ENCODE measurements at places on chromosomes 3 and 15. TPM values are rescaled to one million over a fixed set of nuclear protein-coding genes. Genes with fewer than 3 reads are reported as not detected.

GRCh38 chr15:29244123-29244522 is 25.5 kb downstream of the NSMCE3 start:
- no peaks in the 10 kb centered on the region for H3K4me1 ChIP-seq
- DNase-seq, result no peak
- H3K27me3 ChIP-seq, result peaks cover 4% of the 10 kb centered on the region
- H3K4me3 ChIP-seq, result no peak overlapping the region

- no peaks in the 10 kb centered on the region for H3K27me3 ChIP-seq
- no peak overlapping the region for H3K27ac ChIP-seq
- H3K4me3 ChIP-seq, result no peak overlapping the region
- H3K4me1 ChIP-seq, result peaks cover 7% of the 10 kb centered on the region
- peaks cover 39% of the 10 kb centered on the region for H3K36me3 ChIP-seq
Observed at GRCh38 chr3:130950641-130951040, 56.8 kb downstream of the ATP2C1 start.

NMD3 gene
- total RNA-seq, result 44.9 TPM

- H3K4me3 ChIP-seq, result no peak overlapping the region
- H3K27ac ChIP-seq, result no peak overlapping the region
- DNase-seq, result no peak
- no peaks in the 10 kb centered on the region for H3K4me1 ChIP-seq
Observed at GRCh38 chr3:140406655-140407054, 271.2 kb upstream of the TRIM42 start.

DNA sequence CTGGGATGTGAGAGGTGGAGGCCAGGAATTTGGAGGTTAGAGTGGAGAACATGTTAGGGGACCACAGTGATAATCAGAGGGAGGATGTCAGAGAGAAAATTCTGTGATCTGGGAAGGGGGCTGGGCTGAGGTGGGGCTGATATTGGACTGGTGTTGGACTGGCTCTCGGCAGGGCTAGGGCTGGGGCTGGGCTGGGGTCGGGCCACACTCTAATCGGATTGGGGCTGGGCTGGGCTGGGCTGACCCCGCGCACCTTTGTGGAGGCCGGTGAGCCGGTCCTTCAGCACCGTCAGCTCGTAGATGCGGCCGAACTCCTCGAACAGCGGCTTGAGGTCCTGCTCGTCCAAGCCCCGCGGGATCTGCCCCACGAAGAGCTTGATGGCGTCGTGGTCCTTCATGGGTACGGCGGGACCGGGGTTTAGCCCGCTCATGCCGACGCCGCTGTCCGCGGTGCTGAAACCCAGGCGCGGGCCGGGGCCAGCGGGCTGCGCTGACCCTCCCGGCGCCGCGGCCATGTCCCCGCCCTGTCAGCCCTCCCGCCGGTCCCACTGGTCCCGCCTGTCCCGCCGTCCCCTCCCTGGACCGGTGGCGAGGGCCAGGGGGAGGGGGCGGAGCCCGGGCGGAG is 485 bp downstream of the CELF6 start:
- H3K27ac ChIP-seq, result peak overlapping the region; percentile 17
- DNase-seq, result peak; percentile 82
- H3K27me3 ChIP-seq, result peaks cover 17% of the 10 kb centered on the region

- peaks cover 2% of the 10 kb centered on the region for H3K27me3 ChIP-seq
- peaks cover 3% of the 10 kb centered on the region for H3K36me3 ChIP-seq
- H3K27ac ChIP-seq, result no peak overlapping the region
Observed at GRCh38 chr3:18097473-18097872, 327.7 kb downstream of the SATB1 start.

GRCh38 chr3:52507359-52507758 is 12.2 kb downstream of the STAB1 start:
- H3K36me3 ChIP-seq, result no peaks in the 10 kb centered on the region
- H3K4me1 ChIP-seq, result no peaks in the 10 kb centered on the region
- H3K27me3 ChIP-seq, result no peaks in the 10 kb centered on the region
- no peak overlapping the region for H3K4me3 ChIP-seq

DNA sequence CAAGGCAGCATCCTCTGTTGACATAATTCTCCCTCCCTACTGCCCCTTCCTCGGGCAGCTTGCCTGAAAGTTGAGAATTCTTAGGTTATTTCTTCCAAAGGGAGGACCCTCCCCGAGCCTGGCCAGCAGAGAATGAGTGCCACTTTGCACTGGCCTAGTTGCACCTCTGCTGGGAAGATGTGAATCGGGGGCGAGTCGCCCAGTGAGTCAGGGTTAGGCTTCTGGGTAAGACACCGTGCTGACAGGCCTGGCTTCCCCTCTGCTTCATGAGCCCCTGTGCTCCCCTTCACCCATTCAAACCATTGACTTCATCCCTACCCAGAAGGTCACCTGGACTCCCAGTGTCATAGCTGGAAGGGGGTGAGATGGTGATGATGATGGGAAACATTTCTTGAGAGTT is 82.3 kb downstream of the AAGAB start:
- no peak for DNase-seq
- H3K4me3 ChIP-seq, result no peak overlapping the region
- H3K27me3 ChIP-seq, result no peaks in the 10 kb centered on the region
- H3K36me3 ChIP-seq, result peaks cover 11% of the 10 kb centered on the region

DNA sequence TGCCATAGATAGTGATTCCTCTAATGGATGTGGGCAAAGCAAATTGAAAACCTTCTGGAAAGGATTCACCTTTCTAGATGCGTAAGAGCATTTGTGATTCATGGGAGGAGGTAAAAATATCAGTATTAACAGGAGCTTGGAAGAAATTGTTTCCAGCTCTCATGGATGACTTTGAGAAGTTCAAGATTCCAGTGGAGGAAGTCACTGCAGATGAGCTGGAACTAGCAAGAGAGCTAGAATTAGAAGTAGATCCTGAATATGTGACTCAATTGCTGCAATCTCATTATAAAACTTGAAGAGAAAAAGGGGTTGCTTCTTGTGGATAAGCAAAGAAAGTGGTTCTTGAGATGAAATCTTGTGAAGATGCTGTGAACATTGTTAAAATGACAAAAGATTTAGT is 88.0 kb upstream of the ACKR4 start:
- H3K4me1 ChIP-seq, result peaks cover 4% of the 10 kb centered on the region
- no peak for DNase-seq
- no peaks in the 10 kb centered on the region for H3K27me3 ChIP-seq

NSUN3 gene
- 16.4 TPM for total RNA-seq

GRCh38 chr15:101504866-101505609 is 15.5 kb upstream of the PCSK6 start:
- peaks cover 16% of the 10 kb centered on the region for H3K4me1 ChIP-seq
- no peak overlapping the region for H3K27ac ChIP-seq
- no peak for DNase-seq
- H3K4me3 ChIP-seq, result no peak overlapping the region
- H3K36me3 ChIP-seq, result no peaks in the 10 kb centered on the region

DAZL gene
- total RNA-seq, result not detected

DNA sequence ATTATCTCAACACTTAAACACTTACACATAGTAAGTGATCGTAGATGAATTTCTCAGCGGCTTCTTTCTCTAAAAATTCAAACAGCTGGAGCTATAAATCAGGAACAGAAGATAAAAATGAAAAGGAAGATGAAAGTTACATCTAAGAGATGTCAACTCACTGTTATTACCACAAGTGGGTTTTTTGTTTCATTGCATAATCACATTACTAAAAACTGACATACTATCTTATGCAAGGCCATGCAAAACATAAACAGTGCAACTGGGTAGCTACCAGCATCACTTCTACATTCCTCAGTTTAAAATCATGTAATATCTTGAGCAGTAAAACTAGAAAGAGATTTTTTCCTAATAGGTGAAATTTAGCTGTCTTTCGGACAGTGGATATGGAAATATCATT is 14.9 kb downstream of the MINDY4B start:
- no peaks in the 10 kb centered on the region for H3K36me3 ChIP-seq
- DNase-seq, result no peak
- no peak overlapping the region for H3K27ac ChIP-seq
- no peak overlapping the region for H3K4me3 ChIP-seq

SEMA3B gene
- 0.36 TPM for total RNA-seq

SAMMSON gene
- not detected for total RNA-seq

- peaks cover 28% of the 10 kb centered on the region for H3K36me3 ChIP-seq
- no peak for DNase-seq
- H3K27me3 ChIP-seq, result no peaks in the 10 kb centered on the region
- no peak overlapping the region for H3K27ac ChIP-seq
- H3K4me3 ChIP-seq, result no peak overlapping the region
Observed at GRCh38 chr3:136166507-136166906, 29.6 kb downstream of the MSL2 start.

GRCh38 chr15:37149146-37149545 is 48.8 kb upstream of the MEIS2 start:
- no peak overlapping the region for H3K27ac ChIP-seq
- no peaks in the 10 kb centered on the region for H3K4me1 ChIP-seq
- no peaks in the 10 kb centered on the region for H3K27me3 ChIP-seq
- DNase-seq, result no peak

- peaks cover 1% of the 10 kb centered on the region for H3K4me1 ChIP-seq
- DNase-seq, result no peak
- H3K4me3 ChIP-seq, result no peak overlapping the region
- H3K27ac ChIP-seq, result no peak overlapping the region
Observed at GRCh38 chr15:70792171-70792573, 28.8 kb upstream of the UACA start.

- H3K27me3 ChIP-seq, result no peaks in the 10 kb centered on the region
- H3K27ac ChIP-seq, result no peak overlapping the region
- no peak overlapping the region for H3K4me3 ChIP-seq
- no peak for DNase-seq
- H3K4me1 ChIP-seq, result no peaks in the 10 kb centered on the region
- peaks cover 8% of the 10 kb centered on the region for H3K36me3 ChIP-seq
Observed at GRCh38 chr3:155946178-155946577, 75.7 kb downstream of the GMPS start.

WDR93 gene
- not detected for total RNA-seq

- H3K36me3 ChIP-seq, result peaks cover 4% of the 10 kb centered on the region
- H3K4me3 ChIP-seq, result peak overlapping the region; percentile 62
- no peaks in the 10 kb centered on the region for H3K27me3 ChIP-seq
- peak overlapping the region; percentile 96 for H3K27ac ChIP-seq
Observed at GRCh38 chr15:28889346-28889745, 3.6 kb downstream of the APBA2 start.

- H3K36me3 ChIP-seq, result no peaks in the 10 kb centered on the region
- DNase-seq, result no peak
- H3K4me1 ChIP-seq, result peaks cover 25% of the 10 kb centered on the region
- peak overlapping the region; percentile 37 for H3K27ac ChIP-seq
Observed at GRCh38 chr15:40941068-40941527, 12.0 kb downstream of the DLL4 start.

DNA sequence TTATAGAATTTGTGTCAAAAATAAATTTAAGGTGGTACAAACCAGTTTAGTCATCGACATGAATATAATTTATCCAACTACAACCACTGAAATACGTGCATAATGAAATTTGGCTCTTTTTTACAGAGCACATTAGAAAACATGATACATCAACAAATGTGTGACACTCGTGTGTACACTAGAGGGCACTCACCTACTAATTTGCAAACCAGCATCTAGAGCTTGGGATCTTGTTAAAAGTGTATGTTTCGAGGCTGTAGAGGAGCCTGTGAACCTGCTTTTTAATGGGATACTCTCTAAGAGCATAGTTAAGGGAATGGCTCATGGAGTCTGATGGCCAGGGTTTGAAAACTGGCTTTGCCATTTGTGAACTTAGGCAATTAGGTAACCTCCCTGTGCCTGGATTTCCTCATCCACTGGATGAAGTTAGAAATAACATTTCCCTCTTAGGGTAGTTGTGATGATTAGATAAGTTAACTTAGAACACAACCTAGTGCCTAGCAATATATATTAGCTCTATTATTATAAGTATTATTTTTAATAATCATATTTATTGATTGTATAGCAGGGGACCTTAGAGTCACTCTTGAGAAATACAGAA is 8.8 kb upstream of the CPOX start:
- no peaks in the 10 kb centered on the region for H3K36me3 ChIP-seq
- H3K4me1 ChIP-seq, result peaks cover 6% of the 10 kb centered on the region
- no peak for DNase-seq
- no peak overlapping the region for H3K4me3 ChIP-seq
- H3K27me3 ChIP-seq, result peaks cover 4% of the 10 kb centered on the region

ZIC4 gene
- not detected for total RNA-seq

GRCh38 chr3:157237886-157238285 is 77.9 kb upstream of the CCNL1 start:
- DNase-seq, result no peak
- no peak overlapping the region for H3K4me3 ChIP-seq
- H3K27me3 ChIP-seq, result no peaks in the 10 kb centered on the region
- H3K36me3 ChIP-seq, result peaks cover 2% of the 10 kb centered on the region
- H3K27ac ChIP-seq, result no peak overlapping the region
- H3K4me1 ChIP-seq, result peaks cover 4% of the 10 kb centered on the region

RTP2 gene
- total RNA-seq, result not detected

- no peak overlapping the region for H3K4me3 ChIP-seq
- peaks cover 8% of the 10 kb centered on the region for H3K4me1 ChIP-seq
- no peak overlapping the region for H3K27ac ChIP-seq
- peaks cover 36% of the 10 kb centered on the region for H3K36me3 ChIP-seq
Observed at GRCh38 chr3:158152186-158152585, 42.3 kb downstream of the RSRC1 start.

All from activated naive CD8-positive, alpha-beta T cell treated with anti-CD3 and anti-CD28 coated beads, Interleukin-2, amount 10 ng/mL, durations not matched to agents 7 days and 5 days (primary cell).